Stimulated activated CD8-positive, alpha-beta memory T cell treated with anti-CD3 and anti-CD28 coated beads, Interleukin-15, amount 100 ng/mL, for 48 hours (primary cell): ENCODE measurements at places on chromosomes 2 and 18.

GRCh38 chr18:48136827-48137373 lies 206.4 kb upstream of the SMAD2 start:
- no peak for DNase-seq

GRCh38 chr2:174300114-174300513 lies 34.6 kb upstream of the SP9 start:
- no peak for DNase-seq

- DNase-seq = no peak
These were observed at the start of gene PIEZO2 for GRCh38 chr18:11149441-11150270. Gene PIEZO2 (minus strand): TSS chr18:11149569. CDS start chr18:11148588, 981 bp downstream.

GRCh38 chr18:67600181-67601180 lies 84.0 kb upstream of the DSEL start:
- no peak for DNase-seq

DNA sequence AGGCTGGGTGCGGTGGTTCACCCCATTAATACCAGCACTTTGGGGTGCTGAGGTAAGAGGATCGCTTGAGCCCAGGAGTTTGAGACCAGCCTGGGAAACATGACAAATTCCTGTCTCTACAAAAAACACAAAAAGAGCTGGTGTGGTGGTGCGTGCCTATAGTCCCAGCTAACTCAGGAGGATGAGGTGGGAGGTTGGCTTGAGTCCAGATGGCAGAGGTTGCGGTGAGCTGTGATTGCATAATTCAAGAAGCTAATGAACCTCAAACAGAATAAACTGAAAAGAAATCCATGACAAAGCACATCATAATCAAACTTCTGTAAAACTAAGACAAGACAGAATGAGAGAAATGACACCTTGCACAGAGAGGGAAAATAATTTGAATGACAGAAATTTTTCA lies 54.8 kb downstream of the SEMA4F start:
- DNase-seq = no peak

- no peak for DNase-seq
These were observed 18.9 kb upstream of the PDIA6 start for GRCh38 chr2:10831400-10831985.

- DNase-seq = no peak
These were observed 142.2 kb downstream of the SATB2 start for GRCh38 chr2:199315299-199316179.

DNA sequence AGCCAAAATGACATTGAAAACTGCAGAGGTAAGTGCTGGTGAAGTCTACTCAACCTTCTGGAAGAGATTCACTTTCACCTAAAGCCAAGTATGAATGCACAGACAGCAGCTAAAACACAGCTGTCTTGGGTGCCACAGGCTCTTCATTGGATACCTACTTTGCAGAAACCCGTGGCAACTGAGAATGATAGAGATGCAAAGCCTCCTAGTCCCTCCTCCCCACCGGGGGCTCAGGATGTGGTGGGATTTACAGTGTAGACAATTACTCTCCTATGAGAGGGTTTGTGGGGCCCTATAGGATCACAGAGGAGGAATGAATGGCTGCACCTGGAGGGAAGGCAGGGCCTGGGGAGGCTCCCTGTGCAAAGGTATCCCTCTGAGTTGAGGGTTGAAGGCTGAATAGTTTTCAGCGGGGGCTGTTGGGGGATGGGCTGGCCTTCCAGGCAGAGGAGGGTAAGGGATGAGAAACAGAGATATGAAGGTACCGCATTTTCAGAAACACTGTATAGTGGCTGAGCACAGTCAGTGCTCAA lies 131.6 kb downstream of the RNF144A start:
- DNase-seq = no peak

GRCh38 chr2:203786549-203787351 lies 80.3 kb downstream of the CD28 start:
- no peak for DNase-seq

DNA sequence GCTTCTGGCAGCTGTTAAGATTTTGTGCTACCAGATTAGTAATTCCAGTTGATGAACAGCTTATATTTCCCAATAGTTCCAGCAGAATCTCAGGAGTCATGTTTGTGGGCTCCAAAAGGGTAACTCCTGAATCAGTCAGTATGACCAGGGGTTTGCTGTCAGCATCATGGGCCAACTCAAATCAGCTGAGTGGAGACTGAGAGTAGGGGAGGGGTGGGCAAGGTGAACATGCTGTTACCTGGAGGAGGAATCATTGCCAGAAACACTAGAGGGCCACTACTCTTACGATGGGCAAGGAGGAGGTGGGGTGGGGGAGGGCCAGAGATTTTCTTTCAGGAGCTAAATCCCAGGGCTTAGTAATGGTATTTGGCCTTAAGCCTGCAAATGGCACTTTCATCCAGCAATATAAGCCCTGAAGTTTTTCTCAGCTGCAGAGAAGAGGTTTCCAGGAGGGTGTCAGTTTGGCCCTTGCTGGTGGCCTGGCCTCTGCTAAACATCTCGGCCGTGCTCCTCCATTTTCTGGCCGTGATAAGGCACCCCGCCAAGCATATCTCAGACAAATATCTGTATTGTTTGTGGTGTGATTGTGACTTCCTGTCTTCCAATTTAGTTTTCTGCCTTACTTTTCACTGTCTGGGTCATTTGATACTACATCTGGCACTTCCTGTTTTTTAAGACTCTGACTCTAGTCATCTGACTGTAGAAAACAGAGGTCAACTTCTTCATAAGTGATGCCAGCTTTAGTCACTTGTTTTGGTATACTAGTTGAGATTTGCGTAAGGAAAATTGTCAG lies 120.5 kb upstream of the CXCR4 start:
- DNase-seq = no peak

GRCh38 chr18:10519366-10519765 lies 6.5 kb upstream of the NAPG start:
- DNase-seq = no peak

GRCh38 chr2:170689481-170689880 lies 25.7 kb upstream of the SP5 start:
- DNase-seq = no peak

DNA sequence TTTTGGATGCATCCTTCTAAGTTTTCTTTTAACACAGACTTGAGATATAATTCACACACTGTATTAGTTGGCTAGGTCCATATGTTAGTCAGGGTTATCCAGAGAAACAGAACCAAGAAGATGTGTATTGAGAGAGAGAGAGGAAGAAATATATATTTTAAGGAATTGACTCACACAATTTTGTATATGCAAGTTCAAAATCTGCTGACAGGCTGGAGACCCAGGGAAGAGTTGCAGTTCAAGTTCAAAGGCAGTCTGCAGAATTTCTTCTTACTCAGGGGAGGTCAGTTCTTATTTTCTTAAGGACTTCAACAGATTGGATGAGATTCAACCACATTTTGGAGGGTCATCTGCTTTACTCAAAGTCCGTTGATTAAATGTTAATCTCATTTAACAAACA lies 23.0 kb upstream of the MRO start:
- DNase-seq = no peak

DNA sequence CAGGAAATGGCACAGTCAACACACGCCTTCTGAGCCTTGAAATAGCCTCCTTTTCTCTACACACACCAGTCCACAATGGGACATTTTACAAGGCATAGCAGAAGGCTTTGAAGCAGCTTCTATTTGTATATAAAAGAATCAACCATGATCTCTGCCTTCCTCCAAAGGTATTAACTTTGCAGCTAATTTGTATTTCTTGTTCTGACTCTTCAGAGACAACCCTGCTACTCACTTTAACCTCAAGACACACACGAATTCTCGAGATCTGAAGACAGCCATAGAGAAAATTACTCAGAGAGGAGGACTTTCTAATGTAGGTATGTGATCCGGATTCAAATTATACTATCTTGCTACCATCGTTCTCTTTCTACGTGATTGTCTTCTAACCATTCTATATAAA lies 104.6 kb downstream of the VIT start:
- no peak for DNase-seq

DNA sequence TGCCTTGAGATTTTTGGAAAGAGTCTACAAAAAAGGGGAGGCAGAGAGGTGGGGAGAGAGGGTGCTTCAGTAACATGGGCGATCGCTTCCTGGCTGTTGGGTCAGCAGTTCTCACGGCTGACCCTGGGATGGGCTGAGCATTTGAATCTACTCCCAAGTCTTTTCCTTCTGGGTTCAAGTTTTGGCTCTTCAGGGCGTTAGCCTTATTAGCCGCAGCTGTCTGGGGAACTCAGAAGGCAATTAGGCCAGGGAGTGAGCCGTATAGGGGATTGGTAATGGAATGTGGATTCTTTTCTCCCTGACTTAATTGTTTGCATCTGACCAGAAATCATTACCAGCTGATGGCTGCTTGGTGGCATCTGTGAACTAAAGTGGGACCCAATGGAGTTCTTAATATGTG lies 250.5 kb upstream of the SKOR2 start:
- DNase-seq = no peak

DNA sequence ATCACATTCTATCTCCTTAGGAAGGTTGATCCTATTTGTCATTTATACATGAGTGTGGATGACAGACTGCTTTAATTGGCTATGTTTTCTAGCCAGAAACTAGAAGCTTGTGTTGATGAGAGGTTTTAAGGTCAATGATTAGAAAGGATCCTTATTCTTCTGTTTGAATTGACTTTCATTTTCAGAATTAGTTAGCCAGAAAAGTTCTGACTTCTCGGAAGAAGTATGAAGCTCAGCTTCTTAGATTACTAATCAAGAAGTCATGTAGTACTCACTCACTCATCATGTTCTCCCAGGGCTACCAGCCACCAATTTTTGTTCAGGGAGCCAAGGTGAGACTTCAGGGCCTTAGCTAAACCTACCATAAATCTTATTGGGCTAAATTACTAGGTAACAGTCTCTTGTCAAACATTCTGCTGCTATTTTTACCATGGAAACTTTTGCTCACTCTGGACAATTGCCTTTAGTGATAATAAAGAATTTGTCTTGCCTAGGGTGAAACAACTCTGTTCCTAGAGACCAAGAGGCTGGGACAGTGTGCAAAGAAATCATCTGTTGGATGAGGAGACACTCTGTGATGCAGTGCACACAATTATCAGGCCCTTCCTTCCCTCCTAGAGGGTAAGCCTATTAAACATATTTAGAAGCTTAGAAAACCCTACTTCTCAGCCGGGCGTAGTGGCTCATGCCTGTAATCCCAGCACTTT lies 111.6 kb upstream of the DNMT3A start:
- DNase-seq = peak; percentile 17

DNA sequence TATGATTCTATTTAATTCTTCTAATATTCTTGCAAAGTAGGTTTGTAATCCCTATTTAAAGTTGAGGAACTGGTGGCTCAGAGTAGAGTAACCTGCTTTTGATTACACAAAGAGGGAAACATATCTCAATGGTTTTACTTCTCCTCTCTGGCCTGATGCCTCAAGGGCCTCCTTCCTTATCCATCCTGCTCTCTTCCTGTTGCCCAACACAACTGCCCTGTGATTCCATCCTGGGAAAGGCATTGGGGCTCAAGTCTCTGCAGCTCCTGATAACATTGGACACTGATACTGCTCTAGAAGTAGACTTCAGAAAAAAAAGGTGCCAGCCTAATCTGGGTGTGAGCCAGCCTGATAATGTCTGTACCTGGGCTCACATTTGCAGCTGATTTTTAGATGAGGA lies 75.8 kb downstream of the RDH14 start:
- no peak for DNase-seq

- DNase-seq = no peak
These were observed 83.9 kb downstream of the PTH2R start for GRCh38 chr2:208490492-208490891.

DNA sequence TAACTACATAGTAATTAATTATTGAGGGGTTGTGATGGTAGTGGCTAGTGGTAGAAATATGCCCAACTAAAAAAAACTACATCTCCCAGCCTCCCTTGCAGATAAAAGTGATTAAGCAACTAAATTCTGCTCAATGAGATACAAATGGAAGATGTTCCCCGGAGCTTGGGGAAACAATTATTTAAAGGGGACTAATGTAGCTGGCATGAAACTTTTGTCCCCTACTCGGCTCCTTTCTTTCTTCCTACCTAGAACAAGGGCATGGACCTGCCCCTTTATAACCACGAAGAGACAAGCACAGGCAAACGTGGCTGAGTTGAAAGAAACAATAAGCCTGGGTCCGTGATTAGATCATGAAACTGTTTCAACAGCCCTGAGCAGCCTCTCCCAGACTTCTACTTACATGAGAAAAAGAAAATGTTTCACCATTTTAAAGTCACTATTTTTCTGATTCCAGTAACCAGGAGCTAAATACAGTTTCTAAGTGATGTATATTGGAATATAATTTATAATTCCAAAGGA lies 236.9 kb downstream of the SCG2 start:
- no peak for DNase-seq

DNA sequence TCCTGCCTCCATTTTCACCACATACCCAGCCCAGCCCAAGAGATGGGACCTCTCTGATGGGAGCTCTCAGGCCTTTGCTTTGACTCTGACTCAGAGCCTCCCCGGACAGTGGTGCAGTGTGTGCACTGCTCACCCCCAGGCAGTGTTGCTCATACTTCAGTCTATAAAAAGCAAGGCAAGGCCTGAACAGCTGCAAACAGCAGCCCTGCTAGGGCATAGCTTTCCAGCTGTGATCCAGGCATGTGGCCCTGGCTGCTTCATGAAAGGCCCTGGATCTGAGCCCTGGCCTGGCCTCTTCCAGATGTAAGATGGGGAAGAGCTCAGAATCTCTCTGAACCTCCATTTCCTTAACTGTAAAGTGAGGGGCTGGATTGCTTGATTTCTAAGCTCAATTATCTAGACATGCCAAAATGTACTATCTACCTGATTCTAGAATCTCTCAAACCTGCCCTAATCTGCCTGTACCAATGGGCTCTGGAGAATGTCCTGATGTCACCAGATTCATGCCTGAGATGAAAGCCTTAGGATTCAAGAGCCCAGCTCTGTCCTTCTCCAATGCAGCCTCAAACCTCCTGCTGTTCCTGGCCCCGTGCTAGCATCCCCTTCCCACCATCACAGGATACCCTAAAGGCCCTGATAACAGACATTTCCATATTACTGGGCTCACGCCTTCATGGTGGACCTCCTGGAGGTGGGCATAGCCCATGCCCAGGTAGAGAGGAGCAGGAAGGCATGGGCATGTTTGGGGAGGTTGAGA lies 206.9 kb downstream of the ARL4C start:
- DNase-seq = peak; percentile 38

DNA sequence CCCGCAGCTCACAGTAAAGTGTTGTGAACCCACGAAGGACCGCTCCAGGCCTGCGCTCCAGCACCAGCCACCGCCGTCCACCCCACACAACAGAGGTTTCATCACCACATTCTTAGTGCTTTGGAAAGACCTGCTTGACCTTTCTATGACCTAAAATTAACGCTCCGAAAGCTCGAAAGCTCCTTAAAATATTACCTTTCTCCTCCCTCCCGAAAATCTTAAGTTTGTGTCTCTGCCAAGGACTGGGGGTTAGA lies 149.2 kb downstream of the TWIST2 start:
- no peak for DNase-seq
